T-helper 2 cell treated with Interferon-gamma antibody and Interleukin-4, amounts not matched to agents 5 μg/mL and 100 μg/mL, for 36 hours (primary cell): ENCODE measurements at places on chromosomes 2 and 18.

DNA sequence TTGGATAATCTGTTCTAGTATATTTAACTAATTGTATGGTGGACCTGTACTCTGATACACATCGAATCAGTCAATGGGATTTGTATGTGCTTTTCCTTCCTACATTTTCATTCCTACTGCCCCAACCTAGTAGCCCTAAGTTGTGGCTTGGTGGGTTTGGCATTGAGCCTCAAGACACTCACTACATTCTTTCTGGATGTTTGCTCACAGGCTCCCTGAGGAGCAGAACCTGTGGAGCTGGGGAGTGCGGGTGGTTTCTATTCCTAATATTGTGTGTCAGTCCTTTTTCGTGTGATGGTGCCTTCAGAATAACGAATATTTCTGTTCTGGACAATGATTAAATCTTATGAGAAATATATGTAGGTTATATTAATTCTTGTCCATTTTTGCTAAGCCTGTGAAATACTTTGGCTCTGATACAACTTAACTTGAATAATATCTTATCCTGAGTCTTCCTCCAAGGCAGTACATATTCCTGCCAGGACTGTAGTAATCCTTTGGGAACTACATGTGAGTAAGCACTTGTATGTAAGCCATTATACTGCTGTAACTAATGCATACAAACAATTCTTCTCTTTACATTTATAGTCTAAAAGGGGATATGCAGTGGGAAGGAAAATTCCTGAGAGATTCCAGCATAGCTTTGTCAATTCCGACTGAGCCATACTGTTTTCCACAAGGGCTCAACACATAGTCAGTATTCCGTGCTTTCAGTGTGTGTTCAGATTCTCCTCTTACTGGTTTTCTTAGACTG is 150.6 kb downstream of the AGPS start:
- DNase-seq = no peak

GRCh38 chr2:19246496-19246895 is 111.9 kb downstream of the OSR1 start:
- DNase-seq = no peak

- no peak for DNase-seq
Measured at GRCh38 chr2:174054926-174055325, 89.8 kb upstream of the SP3 start.

DNA sequence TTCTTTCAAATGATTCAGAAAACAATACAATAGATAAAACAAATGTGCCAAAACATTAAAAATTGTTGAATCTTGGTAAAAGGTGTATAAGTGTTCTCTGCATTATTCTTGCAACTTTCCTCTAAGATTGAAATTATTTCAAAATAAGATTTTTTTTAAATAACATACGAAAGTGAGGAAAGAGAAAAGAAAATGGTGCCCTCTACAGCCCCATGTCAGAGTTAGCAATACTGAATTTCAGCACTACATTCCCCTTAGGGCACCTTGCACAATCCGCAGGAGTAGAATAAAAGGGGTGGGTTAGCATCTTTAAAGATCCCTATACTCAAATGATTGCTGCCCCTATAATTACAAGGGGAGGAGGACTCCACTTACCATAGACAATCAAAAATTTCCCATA is 433.7 kb downstream of the BCL11A start:
- DNase-seq = no peak

- no peak for DNase-seq
Measured at GRCh38 chr18:42157420-42157819, 202.4 kb downstream of the PIK3C3 start.

DNA sequence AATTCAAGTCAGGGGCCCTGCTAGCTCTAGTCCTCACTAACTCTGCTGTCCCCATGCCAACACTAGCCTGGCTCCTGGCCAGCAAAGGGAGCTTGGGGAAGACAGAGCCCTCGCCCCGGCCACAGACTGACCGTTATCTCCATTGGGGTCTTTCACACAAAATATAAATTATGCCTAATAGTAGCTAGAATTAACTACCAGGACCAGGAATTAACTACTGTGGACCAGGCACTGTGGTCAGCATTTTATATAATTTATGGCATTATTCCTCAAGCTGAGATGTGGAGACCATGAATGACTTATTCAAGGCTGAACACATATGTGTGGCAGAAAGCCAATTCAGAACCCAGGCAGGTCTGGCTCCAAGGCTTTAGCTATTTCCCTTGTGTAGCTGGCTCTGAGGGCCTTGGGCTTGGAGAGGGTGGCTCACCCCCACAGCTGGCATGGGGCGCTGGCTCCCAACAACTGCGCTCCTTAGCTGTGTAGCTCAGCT is 49.2 kb downstream of the CELF4 start:
- DNase-seq = no peak

GRCh38 chr2:179470089-179470488 is 205.5 kb upstream of the SESTD1 start:
- DNase-seq = no peak

DNA sequence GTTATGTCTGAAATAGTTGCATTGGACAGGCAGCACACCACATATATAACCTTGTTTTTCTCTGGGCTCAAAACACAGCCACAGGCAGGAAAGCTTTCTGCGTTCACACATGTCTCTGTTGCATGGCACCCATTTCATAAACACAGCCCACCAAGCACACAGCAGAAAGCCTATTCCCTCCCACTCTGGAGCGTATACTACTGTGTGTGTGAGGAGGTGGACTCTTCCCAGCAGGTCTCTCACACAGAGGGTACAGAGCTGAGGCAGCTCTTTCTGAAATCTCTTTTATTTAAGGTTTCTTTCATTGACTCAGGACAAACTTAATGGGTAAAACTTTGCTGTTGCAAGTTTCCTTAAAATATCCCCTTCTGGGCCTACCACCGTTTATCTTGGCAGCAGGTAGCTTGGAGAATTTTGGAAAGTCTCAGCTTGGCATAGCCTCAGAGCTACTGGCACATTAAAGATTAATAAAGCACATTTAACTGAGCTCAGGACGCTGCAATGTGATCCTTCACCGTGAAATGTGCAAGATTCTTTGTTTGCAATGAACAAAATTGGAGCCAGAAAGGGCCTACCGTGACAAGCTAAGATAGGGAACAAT is 105.1 kb upstream of the NCKAP5 start:
- DNase-seq = no peak

DNA sequence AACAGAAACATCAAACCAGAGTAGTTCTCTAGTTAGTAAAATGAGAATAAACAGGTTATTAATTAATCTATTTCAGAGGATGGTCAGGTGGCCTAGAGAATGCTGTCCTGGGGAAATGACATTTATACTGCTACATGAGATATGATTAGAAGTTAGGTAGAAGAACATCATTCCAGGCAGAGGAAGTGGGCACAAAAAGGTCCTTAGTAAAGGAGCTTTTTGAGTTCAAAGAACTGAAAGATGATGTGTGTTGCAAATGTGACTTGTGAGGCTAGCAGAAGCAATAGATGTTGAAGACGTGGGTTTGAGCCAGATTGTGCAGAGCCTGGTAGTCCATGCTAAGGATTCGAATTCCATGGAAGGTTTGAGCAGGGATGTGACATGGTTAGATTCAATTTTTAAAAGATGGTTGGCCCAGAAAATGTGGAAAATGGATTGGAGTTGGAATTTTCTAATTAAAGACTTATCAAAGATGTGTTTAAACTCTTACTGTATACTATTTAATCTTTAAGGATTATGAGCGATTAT is 34.2 kb downstream of the RAB10 start:
- DNase-seq = no peak

- DNase-seq = no peak
Measured at GRCh38 chr2:100988630-100989417, 13.3 kb upstream of the RPL31 start.

DNA sequence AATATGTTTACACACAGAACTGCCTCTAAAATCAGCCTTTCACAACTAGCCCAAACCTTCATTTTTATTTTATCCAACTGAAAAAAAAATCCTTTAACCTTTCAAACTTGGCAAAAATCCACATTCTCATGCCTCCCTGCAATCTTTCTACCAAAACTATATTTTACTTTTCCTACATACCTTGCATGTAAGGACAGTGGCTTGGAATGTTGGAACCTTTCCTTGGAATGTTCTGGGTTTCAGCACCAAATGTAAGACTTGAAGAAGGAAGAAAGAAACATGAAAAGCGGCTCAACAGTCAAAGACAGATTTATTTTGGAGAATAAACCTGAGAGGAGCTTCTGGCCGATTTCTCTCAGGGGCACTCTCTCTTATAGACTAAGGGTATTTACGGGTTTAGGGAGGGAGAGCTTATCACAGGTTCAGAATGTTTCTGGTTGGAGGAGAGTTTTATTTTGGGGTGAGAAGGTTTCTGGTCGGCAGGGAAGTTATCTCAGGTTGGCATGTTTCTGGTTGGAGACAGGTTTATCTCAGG is 79.7 kb downstream of the RRM2 start:
- DNase-seq = no peak

GRCh38 chr18:27966881-27967280 is 210.0 kb downstream of the CDH2 start:
- no peak for DNase-seq

DNA sequence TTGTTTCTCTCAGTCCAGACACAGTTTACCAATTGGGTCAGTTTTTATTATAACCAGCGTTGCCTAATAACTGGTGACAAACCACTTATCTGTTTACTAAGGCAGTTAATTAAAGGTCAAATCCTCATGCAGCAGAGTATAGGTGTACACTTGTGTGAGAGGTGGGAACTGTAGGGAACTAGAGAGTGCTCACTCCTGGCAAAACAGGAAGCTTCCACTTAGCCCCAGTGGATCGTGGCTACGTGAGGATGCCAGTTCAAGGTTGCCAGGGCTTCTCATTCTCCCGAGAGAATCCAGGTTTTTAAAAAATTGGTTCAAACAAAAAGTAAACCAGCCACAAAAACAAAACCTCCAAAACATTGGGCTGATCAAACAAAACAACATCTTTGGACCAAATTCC is 8.1 kb downstream of the CYBRD1 start:
- DNase-seq = no peak

GRCh38 chr18:24771300-24771699 is 310.9 kb downstream of the HRH4 start:
- no peak for DNase-seq

GRCh38 chr18:74524097-74524496 is 10.2 kb upstream of the CNDP1 start:
- no peak for DNase-seq

DNA sequence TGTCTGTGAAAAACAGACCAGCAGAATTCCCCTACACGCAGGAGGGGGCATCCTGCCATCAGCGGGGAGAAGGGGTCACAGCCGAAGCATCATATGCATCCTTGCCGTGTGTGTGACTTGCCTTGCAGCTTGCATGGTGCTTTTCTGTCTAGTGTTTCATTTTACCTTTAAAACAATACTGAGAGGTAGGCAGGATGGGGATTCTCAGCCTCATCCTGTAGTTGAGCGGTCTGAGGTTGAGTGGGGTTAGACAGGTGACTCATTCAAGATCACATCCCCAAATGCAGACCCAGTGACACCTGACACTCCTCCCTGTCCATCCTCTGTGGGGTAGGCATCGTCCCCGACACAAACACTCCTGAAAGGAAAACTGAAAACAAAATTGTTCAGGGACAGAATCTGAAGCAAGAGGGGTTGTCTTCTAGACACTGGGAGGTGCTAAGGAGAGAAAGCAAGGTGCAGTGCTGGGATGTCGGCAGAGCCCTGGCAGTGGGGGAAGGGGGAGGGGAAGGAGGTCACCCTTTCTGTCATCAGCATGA is 7.9 kb downstream of the ARL4C start:
- DNase-seq = peak; percentile 71

- DNase-seq = no peak
Measured at GRCh38 chr2:216551234-216552068, 52.8 kb downstream of the RPL37A start.

DNA sequence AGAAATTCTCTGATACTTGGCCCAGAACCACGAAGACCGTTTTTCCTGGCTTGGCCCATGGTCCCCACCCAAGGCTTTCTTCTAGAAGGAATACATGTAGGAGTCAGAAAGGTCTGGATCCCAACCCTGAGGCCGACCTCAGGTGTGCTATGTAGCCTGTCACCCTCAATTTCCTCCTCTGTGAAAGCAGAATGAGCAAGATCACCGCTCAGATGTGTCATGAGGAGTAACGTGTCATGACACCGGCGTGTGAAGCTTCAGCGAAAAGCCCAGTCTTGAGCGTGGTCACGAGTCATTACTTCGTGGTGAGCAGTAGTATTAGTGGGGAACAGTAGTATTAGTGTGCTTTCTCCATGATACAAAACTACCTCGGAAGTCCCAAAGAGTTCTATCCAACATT is 103.4 kb downstream of the ALPK2 start:
- peak; percentile 63 for DNase-seq

GRCh38 chr2:16615246-16615645 is 50.4 kb downstream of the CYRIA start:
- no peak for DNase-seq

GRCh38 chr18:9825571-9826073 is 60.2 kb upstream of the TXNDC2 start:
- no peak for DNase-seq

DNA sequence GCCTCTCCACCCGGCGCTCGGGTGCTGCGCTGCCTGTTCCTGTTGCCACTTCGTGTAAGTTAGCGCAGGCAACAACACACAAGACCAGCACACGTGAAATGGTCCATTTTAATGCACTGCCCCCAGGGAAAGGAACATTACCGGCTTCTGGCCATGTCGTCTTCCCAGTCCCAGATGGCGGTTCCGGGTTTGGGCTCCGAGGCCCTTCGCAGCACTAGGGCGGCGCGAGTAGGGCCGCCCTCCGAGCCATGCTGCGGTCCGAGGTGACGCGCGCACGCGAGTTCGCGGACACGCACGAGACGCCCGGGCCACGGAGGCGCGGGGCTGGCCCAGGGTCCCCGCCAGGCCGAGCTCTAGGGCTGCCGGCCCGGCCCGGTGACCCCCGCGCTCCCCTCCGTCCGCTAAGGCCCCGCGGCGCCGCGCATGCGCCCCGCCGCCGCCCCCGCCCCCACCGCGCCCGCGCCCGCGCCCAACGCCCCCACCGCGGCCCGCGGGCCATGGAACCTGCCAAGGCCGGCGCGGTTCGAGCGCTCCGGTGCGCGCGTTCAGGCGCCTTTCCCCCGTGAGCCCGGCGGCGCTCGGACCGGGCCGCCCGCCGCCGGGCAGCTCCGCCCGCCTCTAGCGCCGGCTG is 367 bp upstream of the ZNF236 start:
- DNase-seq = peak; percentile 65

- no peak for DNase-seq
Measured at GRCh38 chr18:58251416-58251815, 207.4 kb downstream of the NEDD4L start.

- no peak for DNase-seq
Measured at GRCh38 chr2:149586063-149586462, 1.5 kb downstream of the MMADHC start.

DNA sequence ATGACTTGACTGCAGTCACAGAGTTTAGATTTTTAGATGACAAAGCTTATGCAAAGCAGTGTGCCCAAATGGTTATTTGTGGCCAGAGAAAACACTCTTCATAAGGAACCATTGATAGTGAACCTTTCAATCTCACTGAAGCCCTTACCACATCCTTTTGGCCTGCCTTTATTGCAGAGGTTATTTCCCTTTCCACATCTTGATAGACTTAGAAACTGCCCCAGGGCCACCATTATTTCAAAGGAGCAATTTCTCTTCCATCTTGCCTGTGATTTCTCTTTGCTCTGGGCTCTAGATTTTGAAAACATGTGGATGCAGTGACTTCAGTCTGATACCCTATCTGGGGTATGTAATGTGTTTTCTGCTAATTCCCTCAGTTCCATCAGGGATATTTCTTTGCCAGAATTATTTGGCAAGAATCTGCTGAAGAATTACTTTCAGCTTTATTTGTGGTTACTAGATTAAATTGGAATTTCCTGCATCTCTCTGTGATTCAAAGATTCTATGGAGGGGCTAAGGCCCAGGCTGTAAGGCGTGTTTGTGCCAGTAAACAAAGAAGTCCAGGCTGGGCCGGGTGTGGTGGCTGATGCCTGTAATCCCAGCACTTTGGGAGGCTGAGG is 51.0 kb downstream of the MOGAT1 start:
- no peak for DNase-seq
